Thoracic aorta (tissue), 2 donors: ENCODE measurements at places on chromosomes 11 and 22.

DNA sequence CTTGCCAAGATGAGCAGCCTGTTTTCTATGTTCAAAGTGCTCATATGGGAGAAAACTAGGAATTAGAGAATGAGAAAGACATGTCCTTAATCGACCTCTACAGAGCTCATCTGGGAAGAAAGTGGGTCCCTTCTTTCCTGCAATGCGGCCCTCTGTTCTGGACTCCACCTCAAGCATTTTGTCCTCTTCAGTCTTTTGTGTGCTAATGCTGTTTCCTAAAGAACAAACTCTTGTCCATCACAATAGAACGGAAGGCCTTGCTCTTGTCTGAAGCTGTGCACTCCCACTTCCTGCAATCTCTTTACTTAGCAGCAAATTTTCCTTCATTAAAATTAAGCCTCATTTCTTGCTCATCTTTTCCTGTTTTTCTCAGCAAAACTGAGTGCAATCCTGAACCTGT, 206.6 kb downstream of the OPCML start:
- no peak for DNase-seq

DNA sequence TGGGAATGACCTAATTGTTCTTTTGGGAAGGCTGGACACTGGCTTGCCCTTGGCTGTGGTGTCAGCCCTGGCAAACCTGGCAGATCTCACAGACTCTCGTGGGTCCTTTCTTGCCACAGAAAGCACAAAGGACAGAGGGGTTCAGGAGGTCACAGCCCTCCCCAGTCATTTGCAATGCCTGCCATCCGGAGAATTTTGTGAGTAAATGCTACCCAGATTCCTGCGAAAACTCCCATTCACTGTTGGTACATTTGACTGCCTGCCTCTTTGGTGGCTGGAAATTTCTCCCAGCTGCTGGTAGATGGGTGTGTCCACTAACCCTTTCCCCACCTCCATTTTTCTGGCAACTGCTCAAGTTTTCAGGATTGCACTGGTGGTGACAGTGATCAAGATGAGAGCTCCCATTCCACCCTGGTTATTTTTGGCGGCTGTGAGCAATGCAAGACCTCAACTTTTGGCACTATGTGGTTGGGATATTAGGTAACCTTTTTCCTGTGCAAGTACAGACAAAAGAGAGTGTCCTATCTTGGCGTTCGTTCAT, 155.7 kb downstream of the NAV2 start:
- DNase-seq, result peak; percentile 46

GRCh38 chr11:66915046-66915832, 42.9 kb downstream of the PC start:
- no peak for DNase-seq

DNA sequence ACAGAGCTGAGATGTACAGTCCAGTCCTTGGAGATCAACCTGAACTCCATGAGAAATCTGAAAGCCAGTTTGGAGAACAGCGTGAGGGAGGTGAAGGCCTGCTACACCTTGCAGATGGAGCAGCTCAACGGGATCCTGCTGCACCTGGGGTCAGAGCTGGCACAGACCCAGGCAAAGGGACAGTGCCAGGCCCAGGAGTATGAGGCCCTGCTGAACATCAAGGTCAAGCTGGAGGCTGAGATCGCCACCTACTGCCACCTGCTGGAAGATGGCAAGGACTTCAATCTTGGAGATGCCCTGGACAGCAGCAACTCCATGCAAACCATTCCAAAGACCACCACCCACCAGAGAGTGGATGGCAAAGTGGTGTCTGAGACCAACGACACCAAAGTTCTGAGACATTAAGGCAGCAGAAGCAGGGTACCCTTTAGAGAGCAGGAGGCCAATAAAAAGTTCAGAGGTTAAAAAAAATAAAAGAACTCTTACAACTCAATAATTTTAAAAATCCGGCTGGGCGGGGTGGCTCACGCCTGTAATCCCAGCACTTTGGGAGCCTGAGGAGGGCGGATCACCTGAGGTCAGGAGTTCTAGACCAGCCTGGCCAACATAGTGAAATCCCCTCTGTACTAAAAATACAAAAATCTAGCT, 69.9 kb upstream of the RTL6 start:
- no peak for DNase-seq

DNA sequence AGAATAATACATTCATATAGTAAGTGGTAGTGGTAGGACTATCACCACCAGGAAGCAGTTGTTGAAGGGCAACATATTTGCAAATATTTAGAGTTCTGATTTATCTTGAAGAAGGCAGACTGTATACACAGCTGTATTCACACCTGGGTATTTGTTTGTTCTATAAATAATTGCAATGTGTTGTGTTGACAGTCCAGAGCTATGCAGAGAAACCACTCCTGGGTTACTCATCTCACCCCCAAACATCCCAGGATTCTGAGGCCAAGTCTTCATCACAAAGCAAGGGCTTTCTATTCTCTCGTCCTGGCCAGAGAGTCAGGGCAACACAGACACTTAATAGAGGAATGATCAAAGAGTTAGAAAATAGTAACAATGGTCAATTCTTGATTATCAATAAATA, 102.1 kb upstream of the FAT3 start:
- no peak for DNase-seq

- DNase-seq, result no peak
These were observed 163.4 kb upstream of the NCAM1 start for GRCh38 chr11:112797648-112798293.

GRCh38 chr22:20019661-20020532, 1.0 kb upstream of the TANGO2 start:
- no peak for DNase-seq

GRCh38 chr11:133718238-133718637, 127.1 kb downstream of the SPATA19 start:
- no peak for DNase-seq

- no peak for DNase-seq
These were observed 100.1 kb downstream of the KCNQ1OT1 start for GRCh38 chr11:2599561-2600189.

DNA sequence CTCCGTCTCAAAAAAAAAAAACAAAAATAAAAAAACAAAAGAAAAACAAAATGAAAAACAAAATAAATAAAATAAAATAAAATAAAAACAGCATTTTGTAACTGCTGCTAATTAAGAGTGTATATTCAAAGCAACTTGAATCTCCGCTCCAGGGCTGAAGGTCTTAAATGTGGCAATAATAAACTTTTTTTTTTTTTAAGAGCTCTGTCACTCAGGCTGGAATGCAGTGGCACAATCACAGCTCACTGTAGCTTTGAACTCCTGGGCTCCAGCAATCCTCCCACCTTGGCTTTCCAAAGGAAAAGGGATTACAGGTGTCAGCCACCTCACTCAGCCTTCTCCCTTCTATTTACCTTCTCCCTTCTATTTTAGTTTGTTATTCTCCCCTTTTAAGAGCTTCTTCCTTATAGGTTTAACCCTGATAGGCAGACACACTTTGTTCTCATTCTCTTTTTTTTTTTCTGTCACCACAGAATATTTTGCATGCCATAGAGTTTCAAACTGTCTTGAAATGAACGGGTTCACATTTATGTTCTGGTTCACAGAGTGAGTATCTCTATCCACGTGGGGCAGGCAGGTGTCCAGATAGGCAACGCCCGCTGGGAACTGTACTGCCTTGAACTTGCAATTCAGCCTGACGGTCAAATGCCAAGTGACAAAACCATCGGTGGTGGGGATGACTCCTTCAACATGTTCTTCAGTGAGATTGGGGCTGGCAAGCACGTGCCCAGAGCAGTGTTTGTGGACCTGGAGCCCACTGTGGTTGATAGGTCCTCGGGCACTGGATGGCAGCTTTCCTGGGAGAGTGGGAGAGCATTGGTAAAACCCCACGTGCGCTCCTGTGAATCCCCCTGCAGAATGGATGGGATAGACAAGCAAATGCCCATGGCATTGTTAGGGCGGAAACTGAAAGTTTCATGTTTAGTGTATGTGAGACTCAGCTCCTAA, 19.4 kb downstream of the LRRC74B start:
- no peak for DNase-seq

- no peak for DNase-seq
These were observed 883.9 kb downstream of the BRD1 start for GRCh38 chr22:48943567-48944432.

- DNase-seq, result no peak
These were observed 45.4 kb upstream of the ATXN10 start for GRCh38 chr22:45626198-45626651.

DNA sequence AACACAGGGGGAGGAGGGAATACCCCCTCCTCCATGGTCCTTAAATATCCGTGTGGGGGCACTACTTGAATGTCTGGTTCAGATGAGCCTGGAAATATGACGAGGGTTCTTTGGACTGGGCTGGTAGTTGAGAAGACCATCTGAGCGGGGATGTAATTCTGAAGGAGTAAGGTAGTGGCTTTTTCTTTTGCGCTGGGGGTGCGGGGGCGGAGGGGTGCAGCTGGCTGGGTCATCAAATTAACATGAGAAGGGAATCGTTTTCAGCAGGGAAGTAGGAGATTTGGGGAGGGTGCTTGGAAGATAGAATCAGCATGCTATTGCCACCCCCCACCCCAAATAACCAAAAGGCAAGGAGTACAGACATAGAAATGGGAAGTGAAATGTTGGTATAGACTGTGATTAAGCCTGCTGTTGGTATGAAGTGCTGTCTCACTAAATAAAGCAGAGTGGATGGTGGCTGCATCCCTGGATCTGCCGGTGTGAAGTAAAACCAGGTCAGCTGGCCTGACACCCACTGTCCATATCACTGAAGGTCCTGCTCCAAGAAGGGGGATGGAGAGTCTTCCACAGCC, 121.9 kb upstream of the HSD17B12 start:
- no peak for DNase-seq

- DNase-seq, result no peak
These were observed 11.3 kb upstream of the QSER1 start for GRCh38 chr11:32881286-32881685.

- no peak for DNase-seq
These were observed 1118.2 kb downstream of the BRD1 start for GRCh38 chr22:48709453-48709852.

DNA sequence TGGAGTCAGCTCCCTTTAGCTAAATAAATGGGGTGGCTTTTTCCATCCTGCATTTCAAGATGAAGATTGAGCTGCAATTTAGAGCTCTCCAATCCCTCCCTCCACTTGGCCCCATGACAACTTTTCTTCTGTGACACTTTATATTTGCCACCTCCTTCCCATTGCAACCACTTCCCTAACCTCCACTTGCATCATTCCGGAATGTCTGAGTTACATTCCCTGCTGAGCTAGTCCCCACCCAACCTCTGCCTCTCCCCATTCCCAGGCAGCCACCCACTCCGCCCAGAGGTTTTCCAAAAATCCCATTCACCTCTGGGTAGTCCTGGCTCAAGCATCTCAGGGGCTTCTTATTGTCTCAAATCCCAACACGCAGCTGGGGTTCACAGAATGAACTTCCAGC, 24.7 kb downstream of the PC start:
- DNase-seq, result no peak

GRCh38 chr11:39268176-39268690, 2191.2 kb downstream of the LRRC4C start:
- no peak for DNase-seq

DNA sequence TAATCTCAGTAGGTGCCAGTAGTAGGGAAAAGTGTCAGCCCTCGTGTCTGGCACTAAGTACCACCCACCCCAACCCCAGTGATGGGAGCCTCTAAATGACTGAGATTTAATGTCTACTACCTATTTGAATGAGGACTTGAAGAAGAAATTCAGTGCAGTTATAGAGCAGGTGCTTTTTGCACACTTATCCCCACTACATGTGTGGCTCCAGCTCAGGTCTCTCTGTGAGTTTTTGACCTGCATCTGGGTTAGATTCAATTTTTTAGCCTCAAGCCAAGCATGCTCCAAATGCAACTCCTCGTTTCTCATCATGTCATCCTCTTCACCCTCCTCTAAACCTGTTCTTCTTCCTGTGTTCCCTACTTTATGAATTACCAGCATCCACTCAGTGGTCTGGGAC, 24.9 kb upstream of the NNMT start:
- no peak for DNase-seq
